CD4-positive, alpha-beta T cell treated with Interleukin-10 for 1 hour (primary cell): ENCODE measurements at places on chromosomes 1 and 21.

DNA sequence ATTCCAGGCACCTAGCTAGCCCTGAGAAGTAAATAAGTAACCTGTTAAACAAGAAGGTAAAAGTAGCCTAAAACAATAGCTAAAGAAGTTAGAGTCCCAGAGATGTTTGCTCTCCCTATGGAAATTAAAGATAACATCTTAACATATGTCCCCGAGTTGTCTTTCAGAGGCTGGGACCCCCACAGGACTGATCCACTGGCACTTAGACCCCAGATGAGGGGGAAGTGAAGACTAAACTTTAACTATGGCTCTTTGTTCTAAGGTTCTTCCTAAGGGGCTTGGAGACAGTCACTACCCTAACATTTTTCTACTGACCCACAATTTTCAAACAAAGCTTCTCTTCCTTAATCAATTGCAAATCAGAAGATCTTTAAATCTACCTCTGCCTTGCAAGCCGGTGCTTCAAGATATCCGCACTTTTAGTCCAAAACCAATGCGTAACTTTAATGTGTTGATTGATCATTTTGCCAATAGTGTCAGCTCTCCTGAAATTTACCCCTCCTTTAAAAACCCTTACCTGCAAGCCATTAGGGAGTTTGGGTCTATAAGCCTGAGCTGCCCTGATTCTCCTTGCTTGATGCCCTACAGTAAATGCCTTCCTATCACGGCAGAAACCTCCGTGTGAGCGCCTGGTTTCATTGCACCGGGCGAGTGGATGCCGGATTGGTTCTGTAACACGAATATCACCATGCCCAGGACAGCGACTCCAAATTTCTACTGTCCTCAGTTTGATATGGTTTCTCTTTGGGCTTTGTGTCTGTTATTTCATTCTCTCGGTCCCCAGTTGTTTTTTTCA lies 404.4 kb downstream of the SIPA1L2 start:
- no peak for DNase-seq

GRCh38 chr1:76444773-76445172 lies 370.2 kb downstream of the ST6GALNAC3 start:
- DNase-seq = no peak

DNA sequence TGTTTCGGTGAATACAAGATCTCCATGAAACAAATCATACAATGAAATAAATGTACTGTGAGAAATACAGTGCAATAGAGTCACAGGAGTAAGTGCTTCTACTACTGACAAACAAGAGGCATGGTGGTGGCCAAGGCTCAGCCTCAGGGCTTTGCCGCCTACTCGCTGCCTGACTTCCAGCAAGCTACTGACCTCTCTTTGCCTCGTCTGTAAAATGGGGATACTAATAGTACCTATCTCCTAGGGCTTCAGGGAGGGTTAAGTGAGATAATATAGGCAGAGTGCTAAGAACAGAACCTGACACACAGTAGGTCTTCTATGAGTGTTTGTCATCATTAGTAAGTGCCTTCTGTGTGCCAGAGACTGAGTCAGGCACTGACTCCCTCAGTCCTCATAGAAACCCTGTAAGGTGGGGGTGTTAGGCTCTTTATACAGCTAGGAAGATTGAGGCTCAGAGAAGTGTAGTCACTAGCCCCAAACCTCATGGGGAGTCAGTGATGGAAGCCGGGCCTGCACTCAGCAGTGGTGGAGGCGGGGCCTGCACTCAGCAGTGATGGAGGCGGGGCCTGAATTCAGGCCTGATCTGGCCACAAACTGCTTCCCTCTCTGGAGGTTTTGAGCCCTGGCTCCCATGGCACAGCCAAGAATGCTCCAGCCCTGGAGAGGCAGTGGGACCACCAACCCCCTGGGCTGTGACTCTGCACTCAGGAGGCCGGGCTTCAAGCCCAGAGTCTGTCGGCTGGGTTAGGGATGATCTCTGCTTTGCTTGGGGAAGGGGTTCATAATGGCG lies 6.8 kb downstream of the BSND start:
- DNase-seq = no peak

GRCh38 chr1:85611856-85612255 lies 31.3 kb downstream of the CCN1 start:
- no peak for DNase-seq

DNA sequence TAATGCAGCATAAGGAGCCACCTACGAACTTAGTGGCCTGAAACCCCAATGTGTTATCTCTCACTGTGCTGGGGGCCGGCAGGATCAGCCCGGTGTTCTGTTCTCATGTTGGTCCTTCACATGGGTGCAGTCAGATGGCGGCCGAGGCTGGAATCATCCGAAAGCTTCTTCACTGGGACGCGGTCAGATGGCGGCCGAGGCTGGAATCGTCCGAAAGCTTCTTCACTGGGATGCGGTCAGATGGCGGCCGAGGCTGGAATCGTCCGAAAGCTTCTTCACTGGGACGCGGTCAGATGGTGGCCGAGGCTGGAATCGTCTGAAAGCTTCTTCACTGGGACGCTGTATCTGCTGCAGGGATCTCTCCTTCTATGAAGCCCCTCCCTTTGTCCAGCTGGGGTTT lies 12.6 kb upstream of the PCBP3 start:
- no peak for DNase-seq

DNA sequence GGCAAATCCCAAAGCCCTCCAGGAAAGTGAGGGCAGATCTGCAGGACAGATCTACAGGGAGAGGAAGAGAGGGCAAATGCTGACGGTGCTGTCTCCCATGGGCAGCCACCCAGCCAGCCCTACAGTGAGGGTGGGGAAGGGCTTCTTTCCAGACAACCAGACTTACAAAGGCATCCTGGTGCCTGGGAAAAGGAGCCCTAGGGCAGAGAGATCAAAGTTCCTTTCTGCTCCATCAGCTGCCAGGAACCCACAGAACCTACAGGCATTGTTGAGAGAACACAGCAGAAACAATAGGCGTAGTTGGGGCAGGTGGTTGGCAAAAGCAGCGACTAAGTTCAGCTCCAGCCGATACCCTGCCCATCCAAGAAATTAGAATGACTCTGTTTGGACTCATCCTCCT lies 332.4 kb downstream of the KCNH1 start:
- DNase-seq = no peak

GRCh38 chr1:236365999-236366570 lies 28.0 kb upstream of the EDARADD start:
- DNase-seq = no peak

DNA sequence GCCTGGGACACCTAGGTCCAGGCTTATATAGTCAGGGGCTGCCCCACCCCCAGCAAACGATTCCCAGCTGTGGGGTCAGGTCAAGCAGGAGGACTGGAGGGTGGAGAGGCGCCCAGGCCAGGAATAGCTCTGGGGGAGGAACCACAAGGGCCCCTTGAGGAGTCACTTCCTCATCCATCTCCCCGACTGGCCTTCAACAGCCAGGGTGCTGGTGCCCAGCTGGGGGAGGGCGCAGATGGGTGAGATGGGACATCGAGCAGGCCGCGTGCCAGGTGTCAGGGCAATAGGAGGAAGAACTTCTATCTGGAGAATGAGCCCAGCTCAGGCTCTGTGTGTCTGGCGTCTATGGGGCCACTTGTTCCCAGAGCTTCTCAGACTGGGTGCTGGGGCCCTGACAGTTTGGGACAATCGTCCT lies 208 bp upstream of the MYBPH start:
- no peak for DNase-seq

DNA sequence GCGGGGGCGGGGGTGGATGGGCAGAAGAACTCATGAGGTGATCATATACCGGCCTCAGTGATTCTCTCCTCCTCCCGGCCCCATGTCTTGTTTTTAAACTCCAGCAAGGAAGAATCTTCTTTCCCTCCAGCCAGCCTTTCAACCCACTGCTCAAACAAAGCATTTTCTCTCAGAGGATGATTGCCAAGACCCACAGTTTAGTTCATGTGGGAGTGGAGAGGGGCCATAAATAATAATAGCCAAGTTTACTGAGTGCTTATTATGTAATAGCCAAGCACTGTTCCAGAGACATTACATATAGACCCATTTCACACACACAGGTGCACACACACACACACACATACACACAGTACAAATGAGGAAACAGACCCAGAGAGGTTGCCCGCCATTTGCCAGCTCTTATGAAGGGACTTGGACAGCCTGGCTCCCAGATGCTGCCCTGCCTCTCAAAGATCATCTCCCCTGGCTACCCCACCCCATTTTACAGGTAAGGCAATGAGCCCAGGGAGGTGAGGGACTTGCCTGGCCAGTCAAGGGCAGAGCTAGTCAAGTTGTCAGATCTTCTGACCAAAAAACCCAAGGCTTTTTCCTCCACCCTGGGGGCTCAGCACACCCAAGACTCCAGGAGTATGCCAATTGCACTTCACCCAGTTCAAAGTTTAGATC lies 18.0 kb upstream of the BCAR3 start:
- DNase-seq = no peak

GRCh38 chr1:188557053-188557452 lies 1728.3 kb downstream of the PLA2G4A start:
- DNase-seq = no peak

- DNase-seq = no peak
Measured at GRCh38 chr1:221228594-221228993, 349.4 kb downstream of the HLX start.

GRCh38 chr1:27144920-27145661 lies 9.8 kb downstream of the SLC9A1 start:
- no peak for DNase-seq

GRCh38 chr1:78277253-78277652 lies 213.5 kb upstream of the PTGFR start:
- no peak for DNase-seq

- no peak for DNase-seq
Measured at GRCh38 chr1:19289244-19289643, 674 bp upstream of the AKR7A3 start.

DNA sequence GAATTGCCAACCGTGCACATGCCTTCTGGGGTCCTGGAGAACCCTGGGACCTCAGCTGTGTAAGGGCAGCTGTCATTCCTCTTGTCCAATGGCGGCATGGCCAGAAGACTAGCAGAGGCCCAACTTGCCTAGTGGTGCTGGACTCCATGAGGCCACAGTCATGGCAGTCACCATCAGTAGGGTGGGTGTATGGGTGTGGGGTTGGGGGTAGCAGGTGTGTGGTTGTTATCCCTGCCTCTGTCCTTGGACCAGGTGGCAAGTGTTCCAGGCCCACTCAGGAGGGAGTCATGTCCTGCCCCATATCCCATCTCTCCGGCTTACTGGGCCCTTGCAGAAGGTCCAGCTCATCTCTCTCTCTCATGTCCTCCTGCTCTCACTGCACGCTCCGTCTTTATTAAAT lies 1596.2 kb downstream of the MRPL39 start:
- no peak for DNase-seq

DNA sequence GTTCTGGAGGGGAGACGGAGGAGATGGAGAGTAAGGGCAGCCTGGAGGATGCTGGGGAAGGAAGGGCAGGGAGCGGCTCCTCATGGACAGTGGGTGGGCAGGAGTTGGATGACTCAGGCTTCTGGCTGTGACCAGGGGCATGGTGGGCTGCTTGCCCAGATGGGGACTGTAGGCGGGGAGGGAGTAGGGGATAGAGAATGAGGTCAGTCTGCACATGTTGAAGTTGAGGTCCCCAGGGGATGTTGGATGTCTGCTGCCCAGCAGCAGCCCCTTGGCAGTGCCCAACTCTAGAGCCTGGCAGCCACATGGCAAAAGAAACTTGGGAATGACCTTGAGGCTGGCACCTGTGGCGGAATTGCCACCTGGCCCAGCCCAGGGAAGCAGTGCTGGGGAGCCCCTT lies 6.4 kb downstream of the SELENON start:
- no peak for DNase-seq

GRCh38 chr1:150809651-150810050 lies 1.6 kb upstream of the CTSK start:
- DNase-seq = no peak

- DNase-seq = peak; percentile 51
Measured at GRCh38 chr1:200869753-200870391, 2.9 kb upstream of the GPR25 start.

- DNase-seq = no peak
Measured at GRCh38 chr1:62198781-62199125, 4.1 kb downstream of the L1TD1 start.

- DNase-seq = no peak
Measured at GRCh38 chr1:35810096-35810881, 2.5 kb downstream of the AGO4 start.

DNA sequence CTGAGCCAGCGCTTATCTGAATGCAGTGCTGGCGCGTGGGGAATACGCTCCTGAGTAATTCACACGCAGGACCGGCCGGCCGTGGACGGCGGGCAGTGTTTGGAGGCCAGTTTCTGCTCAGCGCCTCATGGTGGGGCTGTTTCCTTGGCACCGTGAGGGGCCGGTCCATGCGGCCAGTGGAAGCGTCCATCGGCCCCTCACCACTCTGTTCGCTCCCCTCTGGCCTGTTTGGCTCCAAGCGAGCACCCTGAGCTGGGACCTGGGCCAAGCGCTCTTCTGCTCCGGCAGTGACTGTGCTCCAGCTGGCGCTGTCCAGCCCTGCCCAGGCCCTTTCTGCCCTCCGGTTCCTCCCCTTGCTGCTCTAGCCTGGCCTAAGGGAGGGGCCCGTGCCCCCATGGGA lies 16.3 kb upstream of the PLCH2 start:
- DNase-seq = no peak

GRCh38 chr1:21182181-21182731 lies 5.6 kb upstream of the EIF4G3 start:
- DNase-seq = no peak

GRCh38 chr1:22228505-22228911 lies 85.6 kb upstream of the WNT4 start:
- no peak for DNase-seq

DNA sequence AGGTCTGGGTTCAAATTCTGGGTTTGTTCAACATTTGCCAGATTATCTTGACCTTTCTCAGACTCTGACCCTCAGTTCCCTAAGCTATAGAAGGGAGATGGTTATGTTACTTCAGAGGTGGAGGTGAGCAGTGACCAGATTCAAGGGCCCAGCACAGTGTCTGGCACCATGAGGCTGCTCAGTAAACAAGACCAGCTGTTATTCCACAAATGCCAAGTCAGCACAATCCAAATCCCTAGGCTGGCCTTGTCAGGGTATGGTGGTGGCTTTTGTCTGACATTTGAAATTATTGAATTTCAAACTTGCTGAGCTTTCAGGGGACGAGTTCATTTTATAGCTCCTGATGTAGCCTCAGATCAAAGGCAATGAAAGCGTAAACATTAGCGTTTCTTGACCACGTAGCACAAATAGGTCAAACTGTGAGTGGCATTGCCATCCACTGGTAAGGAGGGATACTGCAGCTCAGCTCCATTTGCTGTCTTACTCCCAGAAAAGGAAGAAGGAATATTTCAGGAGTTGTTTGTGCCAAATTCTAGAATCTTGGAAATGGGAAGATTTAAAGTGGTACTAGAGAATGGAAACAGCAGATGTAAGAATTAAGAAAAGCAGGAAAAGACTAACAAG lies 94.3 kb upstream of the EDN2 start:
- no peak for DNase-seq

DNA sequence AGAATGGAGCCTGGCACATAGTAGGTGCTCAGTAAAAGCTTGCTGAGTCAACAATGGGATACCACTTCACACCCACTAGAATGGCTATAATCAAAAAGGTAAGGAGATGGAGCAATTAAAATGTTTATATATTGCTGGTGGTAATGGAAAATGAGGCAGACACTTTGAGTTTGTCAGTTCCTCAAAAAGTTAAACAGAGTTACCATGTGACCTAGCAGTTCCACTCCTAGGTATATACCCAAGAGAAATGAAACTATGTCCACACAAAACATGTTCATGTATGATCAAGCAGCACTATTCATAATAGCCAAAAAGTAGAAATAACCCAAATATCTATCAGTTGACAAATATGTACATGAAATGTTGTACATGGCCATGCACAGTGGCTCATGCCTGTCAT lies 74.8 kb upstream of the ECE1 start:
- no peak for DNase-seq

GRCh38 chr1:150575518-150576366 lies 3.7 kb downstream of the MCL1 start:
- DNase-seq = peak; percentile 37
